ENCODE measurements at places on chromosomes 7 and 10.

- no peak for DNase-seq
Observed at GRCh38 chr7:151648429-151648828, 128.7 kb upstream of the RHEB start.

DNA sequence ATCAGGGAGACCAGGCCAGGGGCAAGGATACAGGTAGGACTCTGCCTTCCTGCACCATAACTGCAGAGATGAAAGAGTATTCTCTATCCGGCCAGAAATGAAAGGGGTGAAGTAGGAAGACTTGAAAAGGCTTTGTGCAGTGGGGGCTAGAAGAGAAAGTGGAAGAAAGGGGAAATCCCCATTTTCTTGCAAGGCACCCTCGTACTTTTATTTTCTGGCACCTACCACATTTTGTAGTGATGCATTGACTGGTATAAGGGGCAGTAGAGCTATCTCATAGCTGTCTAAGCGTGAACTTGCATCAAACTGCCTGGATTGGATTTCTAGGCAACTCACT lies 752 bp upstream of the CAMK2G start:
- no peak for DNase-seq

GRCh38 chr7:23687011-23687410 lies 7.0 kb downstream of the FAM221A start:
- DNase-seq, result no peak

DNA sequence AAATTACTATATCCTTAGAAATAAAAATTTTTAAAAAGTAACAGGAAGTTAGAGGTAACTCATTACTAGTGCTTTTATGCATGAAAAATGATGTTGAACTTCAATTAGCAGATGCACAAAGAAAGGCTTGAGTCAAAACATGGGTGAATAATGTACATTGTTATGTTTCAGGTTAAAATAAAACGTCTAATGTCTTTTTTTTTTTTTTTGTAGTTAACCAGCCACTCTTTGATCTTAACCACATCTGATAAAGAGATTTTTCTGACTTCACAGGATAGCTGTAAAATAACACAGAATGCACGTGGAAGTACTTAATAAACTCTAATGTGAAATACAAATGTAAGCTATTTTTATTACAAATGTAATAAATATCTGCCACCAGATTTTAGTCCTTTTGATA lies 61.7 kb downstream of the GSAP start:
- no peak for DNase-seq

DNA sequence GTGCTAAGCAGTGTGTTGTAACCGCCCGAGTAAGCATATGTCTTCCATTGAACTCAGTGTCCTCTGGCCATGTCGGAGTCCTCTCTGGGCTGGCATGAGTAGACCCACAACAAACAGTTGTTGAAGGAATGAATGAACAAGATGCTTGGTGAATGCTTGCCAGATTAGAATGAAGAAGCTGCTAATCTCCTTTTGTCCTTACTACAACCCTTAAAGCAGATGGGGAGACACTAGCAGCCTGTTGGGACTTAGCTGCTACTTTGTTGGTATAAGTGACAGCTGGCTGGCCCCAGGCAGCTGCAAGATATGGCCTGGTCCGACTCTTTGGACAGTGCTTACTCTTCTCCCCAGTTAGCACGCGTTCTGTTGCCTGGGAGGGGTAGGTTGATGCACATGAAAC lies 370.1 kb downstream of the RPS24 start:
- DNase-seq, result no peak

- DNase-seq, result no peak
Observed at GRCh38 chr10:15486404-15486803, 115.3 kb upstream of the FAM171A1 start.

DNA sequence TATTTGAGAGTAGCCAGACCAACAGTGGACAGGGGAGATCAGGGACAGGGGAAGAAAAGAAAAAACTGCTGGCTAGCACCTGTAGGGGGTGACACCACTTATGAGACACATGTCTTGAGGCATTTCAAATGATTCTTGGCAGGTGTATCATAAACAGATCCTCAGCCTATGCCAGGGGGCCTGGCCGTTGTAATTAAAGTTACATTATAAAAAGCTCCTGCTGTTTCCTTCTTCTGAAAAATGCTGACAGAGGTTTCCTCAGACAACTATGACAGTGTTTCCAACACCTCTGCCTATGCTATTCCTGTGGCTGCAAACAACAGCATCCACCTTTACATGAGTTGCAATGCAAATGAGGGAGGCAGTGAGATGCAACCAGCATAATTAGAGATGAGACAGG lies 281.0 kb upstream of the PTER start:
- no peak for DNase-seq

DNA sequence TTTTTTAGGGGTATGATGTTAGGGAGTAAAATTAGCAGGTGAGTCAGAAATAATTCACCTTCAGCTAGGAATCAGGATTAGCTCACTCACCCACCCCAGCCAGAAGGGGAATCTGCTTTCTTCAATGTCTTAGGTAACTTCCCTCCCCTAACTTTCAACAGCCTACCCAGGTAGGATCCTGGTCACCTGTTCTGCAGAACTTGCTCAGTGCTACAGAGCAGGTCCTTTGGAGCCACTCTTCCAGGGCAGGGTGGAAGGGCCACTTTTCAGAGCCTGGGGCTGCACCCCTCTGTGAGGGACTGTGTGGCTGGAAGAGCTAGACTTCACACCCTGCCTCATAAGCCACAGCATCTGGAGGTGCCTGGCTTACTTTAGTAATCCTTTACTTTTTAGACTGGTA lies 58.1 kb downstream of the SHH start:
- no peak for DNase-seq

DNA sequence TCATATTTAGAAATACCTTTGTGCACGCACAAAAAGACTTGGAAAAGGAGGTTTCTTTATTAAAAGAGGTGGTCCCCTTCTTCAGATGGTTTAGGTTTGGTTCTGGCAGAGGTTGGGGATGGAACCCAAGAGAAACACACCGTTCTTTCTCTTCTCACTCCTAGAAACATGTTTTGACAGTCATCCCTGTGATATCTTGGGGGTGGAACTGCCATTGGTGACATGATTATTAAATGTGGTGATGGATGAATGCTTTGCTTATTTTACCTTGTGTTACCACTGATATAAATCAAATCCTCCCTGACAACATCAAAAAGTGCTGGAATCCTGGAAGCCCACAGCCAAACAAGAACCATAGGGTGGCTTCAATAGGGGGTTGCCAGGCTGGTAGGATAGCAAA lies 146.5 kb downstream of the CCDC3 start:
- no peak for DNase-seq

- no peak for DNase-seq
Observed at GRCh38 chr10:17685233-17685840, 41.4 kb downstream of the STAM start.

GRCh38 chr10:28678687-28679457 lies 1.6 kb downstream of the BAMBI start:
- no peak for DNase-seq

GRCh38 chr10:61795147-61795546 lies 106.4 kb upstream of the ARID5B start:
- no peak for DNase-seq

DNA sequence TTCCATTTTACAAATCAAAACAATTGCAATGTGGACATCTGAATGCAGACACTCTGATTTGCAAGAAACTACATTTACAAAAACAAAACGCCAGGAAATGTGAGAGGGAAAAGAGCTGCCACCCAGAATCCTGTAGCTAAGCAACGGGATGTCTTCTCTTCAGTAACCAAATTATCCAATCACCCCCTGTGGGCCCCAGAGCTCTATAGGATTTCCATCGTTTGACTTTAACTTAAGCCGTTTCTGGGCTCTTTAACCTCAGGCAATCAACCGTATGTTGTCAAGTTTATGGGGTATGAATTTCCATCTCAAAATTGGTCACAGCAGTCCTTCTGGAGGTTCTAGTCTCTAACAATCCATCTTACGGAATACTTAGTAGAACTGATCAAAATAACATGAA lies 240.5 kb downstream of the ETV1 start:
- DNase-seq, result no peak

DNA sequence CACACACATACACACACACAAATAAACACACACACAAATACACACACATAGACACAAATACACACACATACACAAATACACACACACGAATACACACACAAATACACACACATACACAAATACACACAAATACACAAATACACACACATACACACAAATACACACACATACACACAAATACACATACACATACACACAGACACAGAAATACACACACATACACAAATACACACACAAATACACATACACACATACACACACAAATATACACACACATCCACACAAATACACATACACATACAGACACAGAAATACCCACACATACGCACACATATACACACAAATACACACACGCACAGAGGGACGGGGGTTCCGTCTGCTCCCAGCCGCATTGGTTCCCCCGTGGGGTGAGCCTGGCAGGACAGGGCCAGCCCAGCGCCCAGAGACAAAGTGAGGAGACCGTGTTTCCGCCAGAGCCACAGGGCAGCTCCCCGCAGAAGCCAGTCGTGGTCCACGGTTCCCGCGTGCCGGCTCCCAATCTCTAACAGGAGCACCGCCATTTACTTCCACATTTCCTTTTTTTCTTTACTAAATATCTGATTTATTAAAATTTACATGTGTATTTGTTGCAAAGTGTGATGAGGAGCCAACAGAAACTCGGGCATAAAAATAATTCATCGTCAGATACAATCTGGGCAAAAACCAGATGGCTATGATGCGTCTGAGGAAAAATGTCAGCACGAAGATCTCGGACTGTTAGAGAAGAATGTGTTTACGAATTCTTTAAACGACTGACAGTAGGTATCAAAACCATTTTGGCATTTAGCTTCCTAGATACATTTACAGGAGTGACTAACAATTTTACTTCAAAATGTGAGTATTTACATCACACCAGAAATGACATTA lies 3.1 kb upstream of the KNDC1 start:
- DNase-seq, result no peak

DNA sequence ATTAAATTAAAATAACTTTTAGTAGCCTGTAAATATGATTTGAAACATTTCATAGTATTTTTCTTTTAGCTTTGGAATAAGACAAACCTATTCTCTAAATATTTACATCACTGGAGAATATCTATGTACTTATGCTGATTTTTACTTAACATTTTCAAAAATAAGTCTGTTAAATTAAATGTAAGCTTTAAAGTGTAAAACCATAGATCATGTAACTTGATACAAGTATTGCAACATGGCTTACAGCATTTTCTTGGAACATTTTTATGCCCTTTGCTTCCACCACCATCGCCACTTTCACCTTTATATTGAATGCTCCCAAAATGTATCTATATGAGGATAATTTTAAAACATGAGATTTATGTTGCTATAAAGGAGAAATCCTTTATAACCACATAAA lies 427.1 kb downstream of the GFRA1 start:
- DNase-seq, result no peak

GRCh38 chr7:27689591-27690164 lies 27.0 kb upstream of the HIBADH start:
- peak; percentile 16 for DNase-seq

- peak; percentile 37 for DNase-seq
Observed at GRCh38 chr10:117353684-117354083, 21.6 kb downstream of the PDZD8 start.

- DNase-seq, result no peak
Observed at GRCh38 chr10:20372748-20373147, 524.4 kb downstream of the NEBL start.

DNA sequence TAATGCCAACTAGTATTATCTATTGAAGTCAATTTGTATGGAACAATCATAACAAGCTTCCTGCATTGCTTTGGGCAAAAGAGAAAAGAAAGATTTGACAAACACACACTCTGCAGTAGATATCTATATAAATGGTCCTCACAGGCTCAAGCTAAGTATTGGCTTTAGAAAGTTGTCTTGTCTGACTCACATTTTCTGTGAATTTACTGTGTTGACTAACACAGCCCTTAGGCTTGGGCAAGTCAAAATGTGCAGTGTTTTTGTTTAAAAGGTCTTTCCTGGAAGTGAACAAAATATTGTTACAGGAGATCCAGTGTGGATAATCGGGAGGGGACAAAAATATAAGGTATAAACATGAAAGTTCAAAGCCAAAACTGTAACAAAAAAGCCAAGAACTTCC lies 194.4 kb downstream of the RELN start:
- no peak for DNase-seq

- DNase-seq, result peak; percentile 21
Observed at GRCh38 chr7:3399858-3400257, 98.8 kb downstream of the SDK1 start.

- DNase-seq, result no peak
Observed at GRCh38 chr10:72888151-72888638, 5.3 kb upstream of the OIT3 start.

DNA sequence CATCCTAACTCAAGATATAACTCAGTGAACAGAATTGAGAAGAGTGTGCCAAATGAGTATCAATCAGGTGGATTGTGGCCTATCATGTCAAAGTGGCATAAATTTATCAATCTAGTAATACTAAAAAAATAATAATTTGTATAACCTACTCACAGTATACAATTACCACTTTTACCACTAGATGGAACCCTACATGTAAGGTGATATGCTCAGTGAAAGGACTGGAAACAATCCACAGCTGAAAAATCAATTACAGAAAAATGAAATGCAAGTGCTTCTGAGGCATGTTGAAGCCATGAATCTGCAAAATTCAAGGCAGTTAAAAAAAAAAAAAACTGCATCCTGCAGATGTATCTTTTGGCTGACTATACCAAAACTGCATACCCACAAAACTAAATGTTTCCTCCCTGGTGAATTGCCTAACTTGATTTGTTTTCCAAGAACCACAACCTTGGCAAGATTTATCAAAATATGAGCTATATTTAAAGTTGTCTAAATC lies 13.9 kb downstream of the ARHGAP19 start:
- peak; percentile 69 for DNase-seq

GRCh38 chr7:55133630-55134358 lies 115.0 kb downstream of the EGFR start:
- DNase-seq, result no peak

DNA sequence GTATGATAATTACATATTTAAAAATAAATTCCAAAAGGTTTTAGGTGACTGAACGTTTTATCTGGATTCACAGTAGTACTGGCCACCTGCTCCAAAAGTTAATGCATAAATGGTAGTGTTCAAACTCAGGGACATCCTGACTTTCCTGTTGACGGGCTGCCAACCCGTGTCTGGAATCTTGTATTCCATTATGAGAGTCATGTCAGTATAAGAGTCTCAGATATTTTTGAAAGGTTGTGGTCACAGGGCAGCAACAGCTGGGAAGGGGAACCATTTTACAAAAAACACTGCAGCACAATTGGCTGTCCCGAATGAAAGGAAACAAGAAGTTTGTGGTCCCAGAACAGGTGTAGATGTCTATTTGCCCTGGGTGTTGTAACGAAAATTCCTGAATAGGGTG lies 2.8 kb downstream of the TDRD1 start:
- DNase-seq, result no peak

DNA sequence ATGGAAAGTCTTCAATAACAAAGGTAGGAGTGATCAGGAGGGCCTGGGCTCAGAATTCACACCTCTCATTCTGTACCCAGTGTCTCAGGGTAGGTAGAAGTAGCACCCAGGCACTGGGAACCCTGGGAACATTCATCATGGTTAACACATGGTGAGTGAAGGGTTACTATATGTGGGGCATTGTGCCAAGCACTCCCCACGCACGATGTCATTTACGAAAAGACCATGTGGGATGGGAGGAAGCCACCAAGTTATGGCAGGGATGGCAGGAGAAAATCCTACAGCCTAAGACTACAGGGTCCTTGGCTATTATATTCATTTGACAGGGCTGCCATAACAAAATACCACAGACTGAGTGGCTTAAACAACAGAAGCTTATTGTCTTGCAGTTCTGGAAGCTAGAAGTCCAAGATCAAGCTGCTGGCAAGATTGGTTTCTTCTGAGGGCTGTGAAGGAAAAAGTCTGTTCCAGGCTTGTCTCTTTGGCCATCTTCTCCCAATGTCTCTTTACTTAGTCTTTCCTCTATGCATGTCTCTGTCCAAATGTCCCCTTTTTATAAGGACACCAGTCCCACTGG lies 27.7 kb upstream of the DDIT4 start:
- DNase-seq, result no peak
